ENCODE measurements at places on chromosomes 11 and 22.

DNA sequence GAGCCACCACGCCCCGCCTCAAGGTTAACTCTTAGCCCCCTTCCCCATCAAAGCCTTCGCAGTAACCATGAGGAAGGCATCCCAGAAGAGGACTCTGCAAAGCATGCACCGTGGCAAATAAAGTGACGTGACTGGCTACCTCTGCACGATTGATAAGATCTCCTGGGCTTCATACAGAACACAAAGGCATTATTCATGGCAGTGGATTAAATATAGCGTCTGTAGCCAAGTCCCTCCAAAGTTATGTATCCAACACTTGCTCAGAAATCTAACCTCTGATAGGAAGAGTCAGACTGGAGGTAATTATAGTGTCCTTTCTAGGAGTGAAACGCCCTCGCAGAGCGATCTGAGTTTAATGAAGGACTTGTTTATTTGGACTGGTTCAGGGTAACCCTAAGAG lies 22.4 kb downstream of the CPT1A start:
- DNase-seq: no peak

DNA sequence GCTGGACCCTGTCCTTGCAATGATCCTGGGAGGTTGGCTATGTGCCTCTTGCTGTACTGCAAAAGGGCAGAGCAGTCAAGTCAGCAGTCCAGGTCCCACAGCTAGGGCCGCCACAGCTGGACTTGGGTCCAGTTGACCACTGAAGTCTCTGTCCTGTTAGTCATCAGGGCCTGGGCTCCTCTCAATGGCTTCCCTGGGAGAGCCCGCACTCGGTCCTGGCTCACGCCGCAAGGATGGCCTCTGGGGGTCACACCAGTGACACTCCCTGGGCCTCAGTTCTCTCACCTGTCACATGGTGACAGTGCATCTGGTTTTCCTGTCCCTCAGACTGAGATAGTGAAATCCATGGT lies 85.1 kb downstream of the NECTIN1 start:
- no peak for DNase-seq

GRCh38 chr22:45402466-45402985 lies 10.9 kb downstream of the SMC1B start:
- DNase-seq: no peak

- no peak for DNase-seq
These were observed 33.6 kb downstream of the MAP6 start for GRCh38 chr11:75635066-75635862.

GRCh38 chr22:49235463-49236300 lies 592.0 kb downstream of the BRD1 start:
- no peak for DNase-seq

- no peak for DNase-seq
These were observed 131.4 kb upstream of the POU2AF2 start for GRCh38 chr11:111114091-111114490.

DNA sequence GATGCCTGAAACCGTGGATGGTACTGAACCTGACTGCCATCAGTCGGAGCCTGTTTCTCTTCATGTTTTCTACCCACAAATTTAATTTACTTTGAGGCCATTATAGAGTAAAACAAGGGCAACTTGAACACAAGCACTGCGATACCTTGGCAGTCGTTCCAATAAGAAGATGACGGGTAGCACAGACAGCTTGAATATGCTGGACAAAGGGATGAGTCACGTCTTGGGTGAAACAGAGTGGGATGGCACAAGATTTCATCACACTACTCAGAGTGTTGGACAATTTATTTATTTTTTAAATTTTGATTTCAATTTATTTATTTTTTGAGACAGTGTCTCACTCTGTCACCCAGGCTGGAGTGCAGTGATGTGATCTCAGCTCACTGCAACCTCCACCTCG lies 5.7 kb downstream of the DIXDC1 start:
- no peak for DNase-seq

GRCh38 chr11:62337303-62338181 lies at the start of gene ASRGL1:
Gene ASRGL1 (plus strand): TSS chr11:62337448. CDS start chr11:62337978, 530 bp downstream.
- DNase-seq: no peak

- DNase-seq: no peak
These were observed 537.4 kb upstream of the B3GAT1 start for GRCh38 chr11:134949121-134950090.

- DNase-seq: no peak
These were observed 41.1 kb downstream of the LIF start for GRCh38 chr22:30205281-30206115.

DNA sequence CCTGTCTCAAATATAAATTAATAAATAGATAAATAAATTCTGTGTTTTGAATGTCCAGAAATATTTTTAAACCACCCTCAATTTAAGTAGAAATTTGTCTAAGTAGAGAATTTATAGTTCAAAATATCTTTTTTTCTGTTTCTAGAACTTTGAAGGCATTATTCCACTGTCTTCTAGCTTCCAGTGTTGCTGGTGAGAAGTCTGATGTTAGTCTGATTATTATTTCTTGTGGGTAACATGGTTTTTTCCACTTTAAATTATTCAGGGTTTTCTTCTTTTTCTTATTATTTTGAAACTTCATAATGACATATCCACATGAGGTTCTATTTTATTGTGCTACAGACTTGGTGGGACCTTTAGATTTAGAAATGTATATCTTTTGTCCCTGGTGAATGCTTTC lies 46.4 kb upstream of the HEPHL1 start:
- no peak for DNase-seq

DNA sequence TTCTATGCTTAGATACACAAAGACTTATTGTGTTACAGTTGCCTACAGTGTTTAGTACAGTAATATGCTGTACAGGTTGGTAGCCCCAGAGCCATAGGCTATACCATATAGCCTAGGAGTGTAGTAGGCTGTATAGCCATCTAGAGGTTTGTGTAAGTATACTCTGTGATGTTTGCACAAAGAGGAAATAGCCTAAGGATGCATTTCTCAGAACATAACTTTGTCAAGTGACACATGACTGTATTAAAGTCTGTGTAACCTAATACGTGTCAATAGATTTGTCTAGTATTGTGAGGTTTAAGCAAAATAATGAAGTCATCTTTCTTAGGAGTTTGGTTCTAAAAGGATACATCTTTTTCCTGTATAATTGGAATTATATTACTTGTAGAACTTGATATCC lies 5.5 kb downstream of the ZC3H12C start:
- no peak for DNase-seq

DNA sequence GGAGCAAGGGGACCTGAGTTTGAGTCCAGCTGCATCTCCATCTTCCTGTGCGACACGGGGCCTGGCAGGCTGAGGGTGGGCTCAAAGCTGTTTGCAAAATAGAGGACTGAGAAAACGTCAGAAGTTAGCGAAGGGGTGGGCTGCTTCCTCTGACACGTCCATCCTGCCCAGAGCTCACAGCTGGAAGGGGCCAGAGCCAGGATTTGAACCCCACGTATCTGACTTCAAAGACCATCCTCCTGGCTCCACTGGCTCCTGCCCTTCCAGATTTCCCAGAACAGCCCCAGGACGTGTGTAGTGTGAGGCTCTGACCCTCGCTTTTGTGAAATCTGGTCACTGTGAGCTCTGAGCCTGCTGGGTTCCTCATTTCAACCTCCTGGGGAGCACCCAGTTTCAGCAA lies 56.3 kb downstream of the CD82 start:
- DNase-seq: no peak

GRCh38 chr11:93727985-93728791 lies 13.1 kb downstream of the TAF1D start:
- DNase-seq: no peak

- no peak for DNase-seq
These were observed 283.9 kb downstream of the BUD13 start for GRCh38 chr11:116488836-116489389.

DNA sequence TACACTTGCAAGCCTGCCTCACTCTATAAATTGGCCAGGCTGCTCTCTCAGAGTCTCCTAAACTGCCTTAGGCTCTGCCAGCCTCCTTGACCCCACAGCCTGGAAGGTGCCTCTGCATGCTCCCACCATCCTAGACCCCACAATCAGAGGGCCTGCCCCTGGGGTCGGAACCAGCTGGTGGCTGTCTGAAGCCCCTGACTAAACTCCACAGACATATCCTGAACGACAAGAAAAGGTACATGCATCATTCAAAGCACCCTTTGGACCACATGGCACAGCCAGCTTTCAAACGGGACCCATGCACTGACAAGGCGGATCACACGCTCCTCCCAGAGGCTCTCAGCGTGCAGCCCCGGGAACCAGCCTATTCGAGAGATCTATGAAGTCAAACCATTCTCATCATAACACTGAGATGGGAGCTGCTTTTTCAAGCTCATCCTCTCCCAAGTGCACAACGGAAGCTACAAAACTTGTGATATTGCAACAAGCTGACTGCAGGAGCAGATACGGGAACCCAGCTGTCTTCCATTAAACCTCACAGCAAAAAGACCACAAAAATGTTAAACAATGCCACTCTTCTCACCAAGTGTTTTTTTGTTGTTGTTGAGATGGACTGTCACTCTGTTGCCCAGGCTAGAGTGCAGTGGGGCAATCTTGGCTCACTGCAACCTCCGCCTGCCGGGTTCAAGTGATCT lies 8.1 kb downstream of the SHANK2 start:
- no peak for DNase-seq

DNA sequence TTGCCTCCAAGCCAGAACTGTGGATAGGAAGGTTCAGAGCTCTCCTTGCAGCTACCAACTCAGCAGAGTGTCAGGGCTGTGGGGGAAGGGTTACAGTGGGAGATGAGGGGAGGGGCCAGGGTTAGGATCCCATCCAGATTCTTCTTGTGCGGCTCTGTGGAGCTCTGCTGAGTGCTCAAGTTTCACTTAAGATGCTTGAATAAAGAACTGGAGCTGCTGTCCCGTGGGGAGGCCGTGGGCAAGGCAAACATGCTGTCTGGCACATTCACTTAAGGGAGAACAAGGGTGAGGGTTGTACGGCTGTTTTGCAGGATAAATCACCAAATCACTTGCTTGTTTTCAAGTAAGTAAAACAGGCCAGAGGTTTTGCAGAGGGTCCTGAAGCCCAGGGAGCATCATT lies 197.1 kb downstream of the FAM76B start:
- peak; percentile 18 for DNase-seq

GRCh38 chr11:33475993-33476392 lies 218.8 kb downstream of the HIPK3 start:
- peak; percentile 67 for DNase-seq

- no peak for DNase-seq
These were observed 35.4 kb downstream of the PHF21B start for GRCh38 chr22:44974454-44974853.

DNA sequence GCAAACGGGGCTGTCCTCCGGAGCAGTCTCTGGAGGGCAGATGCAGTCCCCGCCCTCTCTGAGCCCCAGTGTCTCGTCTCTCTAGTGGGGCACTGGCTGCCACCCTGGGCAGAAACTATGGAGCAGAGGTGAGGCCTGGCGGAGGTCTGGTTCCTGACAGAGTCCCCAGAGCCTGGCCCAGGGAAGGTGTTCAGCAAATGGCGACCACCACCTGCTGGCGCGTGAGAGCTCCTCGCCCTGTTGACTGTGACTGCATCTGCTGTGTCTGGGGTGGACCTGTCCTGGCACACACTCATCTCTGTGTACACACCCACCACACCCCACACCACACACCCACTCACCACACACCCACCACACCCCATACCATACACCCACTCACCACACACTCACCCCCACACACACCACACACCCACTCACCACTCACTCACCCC lies 18.3 kb upstream of the TTLL12 start:
- DNase-seq: no peak

DNA sequence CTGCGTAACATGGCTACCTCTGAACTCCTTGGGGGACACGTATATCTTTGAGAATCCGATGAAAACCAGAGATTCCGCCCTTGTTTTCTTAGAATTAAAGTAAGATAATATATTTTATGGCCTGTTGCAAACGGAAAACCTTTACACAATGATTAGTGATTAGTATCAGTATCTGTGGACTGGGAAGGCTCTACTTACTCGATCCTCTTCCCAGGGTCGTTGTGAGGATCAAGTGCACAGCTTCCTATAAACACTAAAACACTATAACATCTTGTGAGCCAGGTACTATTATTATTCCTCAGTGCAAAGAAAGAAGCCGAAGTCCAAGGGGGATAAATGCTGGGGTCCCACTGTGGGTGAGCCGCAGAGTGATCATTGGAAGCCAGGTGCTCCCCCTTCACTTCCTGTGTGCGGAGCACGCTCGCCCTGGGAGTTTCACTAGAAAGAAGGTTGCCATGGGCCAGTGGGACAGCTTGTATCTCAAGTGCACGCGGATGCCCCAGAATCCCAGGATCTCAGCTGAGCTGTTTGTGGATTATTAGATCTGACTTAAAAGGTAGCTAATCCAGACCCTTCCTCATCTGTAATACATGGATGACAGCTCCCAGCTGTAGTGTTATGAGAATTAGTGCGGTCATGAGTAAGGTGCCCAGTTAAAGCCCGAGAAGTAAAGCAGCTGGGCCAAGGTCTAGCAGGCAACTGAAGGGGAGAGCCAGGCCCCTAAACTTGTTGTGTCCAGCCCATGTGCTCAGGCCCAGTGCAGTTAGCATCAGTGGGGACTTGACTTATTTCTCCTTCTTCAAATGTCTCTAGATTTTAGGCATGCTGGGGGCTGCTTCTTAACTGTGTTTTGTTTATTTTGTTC lies 839 bp downstream of the CBY1 start:
- DNase-seq: peak; percentile 13

DNA sequence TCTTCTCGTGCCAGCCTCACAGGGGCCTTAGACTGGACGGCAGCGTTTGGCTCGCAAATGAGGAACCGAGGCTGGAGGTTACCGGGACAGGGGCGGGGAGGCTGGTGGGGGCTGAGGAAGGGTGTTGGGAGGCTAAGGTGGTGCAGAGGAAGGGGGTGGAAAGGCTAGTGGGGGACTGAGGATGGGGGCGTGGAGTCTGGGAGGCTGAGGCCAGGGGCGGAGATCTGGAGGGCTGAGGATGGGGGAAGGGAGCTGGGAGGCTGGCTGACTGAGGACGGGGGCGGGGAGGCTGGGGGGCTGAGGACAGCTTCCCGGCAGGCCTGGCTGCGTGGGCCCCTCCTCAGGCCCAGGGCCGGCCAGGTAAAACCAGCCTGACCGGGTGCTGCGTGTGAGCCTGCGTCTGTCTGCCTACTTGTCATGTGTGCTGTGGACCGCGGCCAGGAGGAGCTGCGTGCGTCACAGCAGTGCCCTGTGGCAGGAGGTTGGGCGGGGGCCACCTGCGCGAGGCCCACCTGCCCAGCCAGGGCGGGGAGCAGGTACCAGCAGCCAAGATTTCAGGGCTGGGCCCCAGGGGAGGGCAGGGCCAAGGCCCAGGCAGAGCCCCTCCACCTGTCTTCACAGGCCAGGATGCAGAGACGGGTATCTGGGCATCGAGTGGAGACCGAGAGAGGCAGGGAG lies 9.4 kb upstream of the PIM3 start:
- no peak for DNase-seq

Measured in right renal pelvis (tissue), 4 donors.